ENCODE measurements at places on chromosomes 16 and 17. TPM values are rescaled to one million over a fixed set of nuclear protein-coding genes. Genes with fewer than 3 reads are reported as not detected.

- DNase-seq = no peak
These were observed 162.7 kb upstream of the CIBAR2 start for GRCh38 chr16:85274924-85275323.

MYH11 gene
- total RNA-seq = 39.1 TPM

- no peak for DNase-seq
These were observed 6.6 kb downstream of the ZDHHC7 start for GRCh38 chr16:85004587-85005205.

DNA sequence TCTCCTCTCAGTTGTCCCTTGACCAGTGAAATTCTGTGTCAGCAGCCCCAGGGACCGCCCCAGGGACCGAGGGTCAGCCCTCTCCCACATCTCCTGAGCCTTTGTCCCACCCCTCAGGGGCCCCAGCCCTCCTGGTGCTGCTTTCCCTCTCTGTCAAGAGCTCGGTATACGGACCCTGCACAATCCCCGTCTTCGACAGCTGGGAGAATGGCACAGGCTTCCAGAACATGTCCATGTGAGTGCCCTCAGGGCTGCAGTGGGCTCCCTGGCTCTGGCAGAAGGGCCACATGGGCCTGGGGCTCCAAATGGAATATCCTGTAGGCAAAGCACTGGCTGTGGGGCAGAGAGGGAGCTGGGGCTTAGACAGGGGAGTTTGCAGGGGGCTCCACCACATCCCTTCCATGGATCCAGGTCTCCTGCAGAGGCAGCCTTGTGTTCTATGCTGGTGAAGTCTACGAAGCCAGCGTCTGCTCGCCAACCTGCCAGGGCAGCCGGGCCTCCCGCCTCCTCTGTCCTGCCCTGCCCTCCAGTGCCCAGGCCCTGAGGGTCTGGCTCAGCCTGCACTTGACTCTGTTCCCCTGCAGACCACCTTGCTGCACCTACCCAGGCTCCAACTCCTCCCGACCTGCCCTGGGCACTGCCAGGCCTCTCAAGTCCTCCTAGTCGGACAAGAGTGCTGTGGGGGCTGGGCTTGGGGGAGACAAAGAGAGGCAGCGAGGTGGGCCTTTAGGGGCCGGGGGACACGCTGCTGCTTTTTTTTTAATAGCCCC is 28.0 kb downstream of the ADGRG5 start:
- no peak for DNase-seq

DNA sequence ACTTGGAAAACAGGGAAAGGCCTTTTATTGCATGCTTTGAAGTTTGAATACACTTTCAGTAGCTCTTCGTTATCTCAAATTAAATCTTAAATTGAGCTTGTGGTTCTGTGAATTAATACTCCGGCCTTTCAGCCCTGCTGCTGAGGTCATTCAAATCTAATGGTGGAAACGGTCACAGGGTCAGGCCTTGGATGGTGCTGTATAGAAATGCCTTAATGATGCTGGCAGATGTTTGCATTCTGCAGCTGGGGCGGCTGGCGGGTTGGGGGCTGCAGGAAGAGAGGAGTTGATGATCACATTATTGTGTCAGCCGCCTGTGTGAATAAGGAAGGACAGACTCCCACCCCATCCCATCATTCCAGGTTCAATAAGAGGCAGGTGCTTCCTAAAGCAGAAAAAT is 723.6 kb downstream of the WWOX start:
- no peak for DNase-seq

SPN gene
- 3.5 TPM for total RNA-seq

- no peak for DNase-seq
These were observed 6.0 kb upstream of the TBX21 start for GRCh38 chr17:47726796-47727703.

GRCh38 chr16:55470533-55471371 is 8.2 kb upstream of the MMP2 start:
- no peak for DNase-seq

GJC1 gene
- 0.95 TPM for total RNA-seq

- DNase-seq = no peak
These were observed 6.3 kb downstream of the IGSF6 start for GRCh38 chr16:21646091-21646490.

TADA2A gene
- 19.7 TPM for total RNA-seq

CCL4L2 gene
- 3.0 TPM for total RNA-seq

- no peak for DNase-seq
These were observed 1.9 kb downstream of the FBXL8 start for GRCh38 chr16:67161595-67162058.

GRCh38 chr16:76199681-76200220 is 77.5 kb upstream of the CNTNAP4 start:
- no peak for DNase-seq

- peak; percentile 80 for DNase-seq
These were observed 6.8 kb downstream of the LDHD start for GRCh38 chr16:75109732-75110243.

CEP20 gene
- 22.6 TPM for total RNA-seq

- no peak for DNase-seq
These were observed 30.9 kb downstream of the C17orf75 start for GRCh38 chr17:32311028-32311536.

- DNase-seq = peak; percentile 28
These were observed 74.3 kb downstream of the DNAH3 start for GRCh38 chr16:21076186-21076883.

CEMP1 gene
- total RNA-seq = 0.70 TPM

DNA sequence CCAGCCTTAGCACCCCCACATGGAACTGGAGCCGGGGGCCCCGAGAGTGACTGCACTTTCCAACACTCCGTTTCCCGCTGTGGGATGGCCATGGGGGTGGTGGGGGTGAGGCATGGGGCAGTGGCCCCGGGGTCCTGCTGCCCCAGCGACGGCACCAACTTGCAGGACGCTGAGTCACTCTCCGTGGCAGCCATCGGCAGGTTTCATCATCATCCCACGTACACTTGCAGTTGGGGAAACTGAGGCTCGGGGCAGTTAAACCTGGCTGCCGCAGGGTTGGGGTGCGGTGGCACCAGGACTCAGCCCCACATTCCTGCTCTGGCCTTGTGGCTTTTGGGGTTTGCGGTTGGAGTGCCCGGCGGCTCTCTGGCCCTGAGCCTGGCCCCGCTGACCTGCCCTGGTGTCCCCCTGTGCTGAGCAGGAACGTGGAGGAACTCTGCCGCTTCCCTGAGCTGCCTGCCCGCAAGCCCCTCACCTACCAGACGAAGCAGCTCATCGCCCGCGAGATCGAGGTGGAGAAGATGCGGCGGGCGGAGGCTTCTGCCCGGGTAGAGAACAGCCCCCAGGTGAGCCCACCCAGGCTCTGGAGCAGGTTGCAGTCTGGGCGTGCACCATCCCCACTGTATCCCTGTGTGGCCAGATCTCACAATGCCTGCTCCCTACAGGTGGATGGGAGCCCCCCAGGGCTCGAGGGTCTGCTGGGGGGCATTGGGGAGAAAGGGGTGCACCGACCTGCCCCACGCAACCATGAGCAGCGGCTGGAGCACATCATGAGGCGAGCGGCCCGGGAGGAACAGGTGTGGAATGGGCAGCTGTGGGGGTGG is 4.0 kb downstream of the GNG13 start:
- no peak for DNase-seq

CORO6 gene
- total RNA-seq = 4.4 TPM

- DNase-seq = no peak
These were observed 41.7 kb downstream of the BRIP1 start for GRCh38 chr17:61821655-61822054.

DNA sequence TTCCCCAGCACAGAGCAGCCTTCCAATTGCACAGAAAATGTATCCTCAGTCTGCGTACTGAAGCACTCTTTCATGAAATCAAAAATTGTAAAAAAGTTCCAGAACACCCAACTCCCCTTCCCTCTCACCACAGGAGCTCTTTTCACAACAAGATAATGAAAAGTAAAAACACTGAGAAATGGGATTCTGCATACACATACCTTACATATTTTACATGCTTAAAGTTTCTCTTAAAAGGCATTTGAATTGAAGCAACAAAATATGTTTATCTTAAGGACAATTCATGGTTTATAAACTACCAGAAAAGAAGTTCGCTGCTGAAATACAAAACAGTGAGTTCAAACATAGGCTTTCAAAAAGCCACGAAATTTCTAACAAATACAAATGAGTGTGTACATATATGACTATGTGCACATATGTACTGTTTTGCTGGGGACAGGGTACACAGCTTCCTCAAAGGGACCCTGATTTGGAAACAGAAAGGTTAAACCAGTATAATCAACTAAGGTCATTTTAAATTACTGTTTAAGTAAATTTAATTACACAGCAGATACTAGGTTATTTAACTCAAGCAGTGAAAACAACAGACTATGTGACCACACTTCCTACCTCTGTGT is 33.8 kb downstream of the COG1 start:
- DNase-seq = no peak

Measured in left colon (tissue), 2 donors.